ENCODE measurements at places on chromosomes 4 and X.

GRCh38 chrX:77450996-77451395 lies 3.8 kb downstream of the FGF16 start:
- no peak for DNase-seq

DNA sequence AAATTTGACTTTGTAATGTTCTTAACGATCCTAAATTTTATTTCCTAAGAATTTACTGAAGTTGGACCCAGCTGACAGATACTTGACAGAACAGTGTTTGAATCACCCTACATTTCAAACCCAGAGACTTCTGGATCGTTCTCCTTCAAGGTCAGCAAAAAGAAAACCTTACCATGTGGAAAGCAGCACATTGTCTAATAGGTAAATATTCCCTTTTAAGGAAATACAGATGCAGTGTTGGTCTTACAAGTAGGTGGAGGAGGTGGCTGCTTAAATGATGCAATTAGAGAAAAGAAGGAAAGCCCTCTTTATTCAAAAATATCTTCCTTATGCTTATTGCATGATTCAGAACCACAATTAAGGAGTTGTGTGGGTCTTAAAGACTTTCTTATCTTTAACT lies 73.5 kb downstream of the RS1 start:
- no peak for DNase-seq

DNA sequence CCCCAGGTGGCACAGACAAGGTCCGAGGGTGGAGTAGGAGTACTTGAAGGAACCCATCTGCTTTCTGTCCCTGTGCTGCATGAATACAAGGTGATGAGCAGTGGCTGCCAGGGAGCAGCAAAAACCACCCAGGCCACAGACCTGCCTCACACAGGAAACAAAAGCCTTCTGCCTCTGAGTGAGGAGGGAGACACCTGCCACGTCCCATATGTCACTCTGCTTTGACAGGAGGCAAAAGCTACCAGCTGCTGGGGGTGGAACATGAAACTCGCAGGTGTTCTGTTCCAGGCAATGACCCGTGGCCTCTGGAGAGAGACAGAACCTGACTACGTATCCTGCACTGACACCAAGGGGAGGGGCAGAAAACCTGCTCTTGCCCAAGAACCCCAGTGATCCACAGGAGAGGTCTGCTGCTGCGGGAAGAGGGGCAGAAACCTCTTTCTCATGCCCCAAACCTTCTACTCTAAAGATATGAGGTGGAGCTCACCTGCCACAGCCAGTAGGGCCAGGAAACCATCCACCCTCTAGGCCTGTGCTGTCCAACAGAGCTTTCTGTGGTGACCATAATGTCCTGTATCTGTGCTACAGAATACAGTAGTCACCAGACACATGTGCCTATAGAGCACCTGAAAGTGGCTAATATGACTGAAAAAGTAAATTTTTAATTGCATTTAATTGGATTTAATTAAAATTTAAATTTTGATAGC lies 172.9 kb downstream of the PRDM5 start:
- no peak for DNase-seq

DNA sequence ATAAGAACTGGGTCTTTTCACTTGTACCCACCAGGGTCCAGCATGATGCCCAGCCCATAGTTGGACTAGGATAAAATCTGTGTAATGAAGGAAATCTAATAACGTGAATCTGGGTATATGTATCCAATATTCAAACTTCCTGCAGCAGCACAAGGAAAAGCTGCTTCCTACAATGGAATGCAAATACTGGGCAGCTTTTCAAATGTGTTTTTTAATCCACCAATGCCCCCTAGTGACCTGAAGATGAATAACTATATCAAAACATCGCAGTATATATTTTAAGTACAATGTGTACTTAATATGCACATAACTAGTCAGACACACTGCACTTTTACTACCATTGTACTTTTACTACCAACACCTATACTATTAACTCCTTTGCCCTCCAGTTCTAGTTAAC lies 5.3 kb downstream of the APOO start:
- no peak for DNase-seq

- DNase-seq, result no peak
Observed at GRCh38 chrX:126376465-126376864, 176.1 kb downstream of the DCAF12L1 start.

DNA sequence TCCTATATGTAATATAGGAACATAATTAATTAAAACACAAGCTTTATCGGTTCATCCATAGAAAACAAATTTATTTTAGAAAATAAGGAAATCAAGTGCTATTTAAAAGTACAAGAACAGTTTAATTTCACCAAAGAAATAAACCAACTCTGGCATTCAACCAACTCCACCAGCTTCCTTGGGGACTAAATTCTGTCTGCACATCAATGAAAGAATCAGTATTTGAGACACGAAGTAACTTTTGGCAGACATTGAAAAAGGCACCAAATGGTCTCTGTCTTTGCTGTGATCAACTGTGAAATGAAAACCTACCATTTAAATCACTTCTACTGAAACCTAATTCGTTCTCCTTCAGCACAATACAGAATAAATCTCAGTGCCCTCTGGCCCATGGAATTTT lies 719.7 kb upstream of the GRIA3 start:
- no peak for DNase-seq

DNA sequence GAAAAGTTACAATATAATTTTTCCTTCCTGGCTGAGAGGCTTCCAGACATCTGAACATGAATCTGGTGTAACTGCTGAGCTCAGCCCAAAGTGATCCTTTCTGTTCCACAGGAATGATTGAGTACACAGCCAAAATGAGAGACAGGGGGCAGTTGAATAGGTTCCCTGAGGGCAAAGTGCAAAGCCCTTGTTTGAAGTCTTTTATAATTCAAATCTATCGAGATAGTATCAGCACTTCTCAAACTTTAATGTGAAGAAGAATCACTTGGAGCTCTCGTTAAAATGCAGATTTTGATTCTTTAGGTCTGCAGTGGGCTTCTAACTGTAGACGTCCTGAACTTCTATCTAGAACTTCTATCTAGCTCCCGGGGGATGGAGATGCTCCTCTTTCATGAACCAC lies 54.4 kb upstream of the BMP2K start:
- no peak for DNase-seq

DNA sequence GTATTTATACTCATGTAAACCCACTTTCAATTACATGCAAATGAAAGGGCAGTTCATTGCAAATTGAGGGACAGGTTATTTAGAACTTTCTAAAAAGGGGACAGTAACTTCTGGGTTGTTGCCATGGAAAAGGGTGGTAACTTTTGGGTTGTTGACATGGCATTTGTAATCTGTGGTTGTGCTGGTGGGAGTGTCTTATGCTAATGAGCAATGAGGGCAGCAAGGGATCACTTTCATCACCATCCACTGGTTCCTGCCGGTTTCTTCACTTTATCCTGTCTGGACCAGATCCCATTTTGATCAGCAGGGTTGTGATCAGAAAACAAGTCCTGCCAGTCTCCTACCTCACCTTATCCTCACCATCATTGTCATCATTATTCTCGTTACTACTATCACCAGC lies 32.0 kb downstream of the EVC start:
- DNase-seq, result no peak

DNA sequence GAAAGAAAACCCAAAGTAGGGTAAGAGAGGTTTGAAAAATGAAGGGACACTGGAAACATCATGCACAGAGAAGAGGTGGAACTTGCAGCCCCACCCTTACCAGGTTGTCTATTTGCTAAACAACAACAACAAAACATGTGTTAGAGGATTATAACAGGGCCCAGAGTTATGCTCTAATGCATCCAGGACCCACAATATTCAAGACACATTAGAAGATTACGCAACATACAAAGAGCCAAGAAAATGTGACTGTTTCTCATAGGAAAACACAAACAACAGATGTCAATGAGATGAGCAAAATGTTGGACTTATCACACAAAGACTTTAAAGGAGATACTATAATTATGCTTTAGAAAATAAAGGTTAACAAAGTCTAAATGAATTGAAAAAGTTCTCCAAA lies 128.5 kb downstream of the LRBA start:
- no peak for DNase-seq

- DNase-seq, result no peak
Observed at GRCh38 chrX:10622197-10622596, 1.8 kb upstream of the MID1 start.

DNA sequence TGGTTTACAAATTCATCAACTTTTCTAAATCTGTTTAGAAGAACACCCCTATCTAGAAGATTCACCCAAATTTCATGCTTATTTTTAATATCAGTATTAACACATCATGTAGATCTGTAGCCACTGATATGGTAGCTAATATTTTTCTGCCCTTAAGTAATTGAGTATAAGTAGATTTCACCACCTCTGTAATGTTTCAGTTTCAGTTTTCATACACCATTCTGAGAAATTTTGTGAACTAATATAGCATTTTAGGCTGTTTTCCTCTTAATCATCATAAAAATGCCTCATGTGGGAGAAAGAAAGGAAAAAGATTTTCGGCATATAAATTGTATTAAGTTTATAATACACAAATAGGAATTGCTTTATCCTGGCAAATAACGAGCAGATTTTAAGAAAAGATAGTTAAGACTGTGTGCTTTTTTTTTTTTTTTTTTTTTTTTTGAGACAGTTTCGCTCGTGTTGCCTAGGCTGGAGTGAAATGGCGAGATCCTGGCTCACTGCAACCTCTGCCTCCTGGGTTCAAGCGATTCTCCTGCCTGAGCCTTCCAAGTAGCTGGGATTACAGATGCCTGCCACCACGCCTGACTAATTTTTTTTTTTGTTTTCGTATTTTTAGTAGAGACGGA lies 21.4 kb upstream of the RBPJ start:
- no peak for DNase-seq

GRCh38 chr4:38323141-38323641 lies 340.8 kb upstream of the KLF3 start:
- DNase-seq, result no peak
